Breast epithelium (tissue), 4 donors: ENCODE measurements at places on chromosomes 11 and 22. TPM values are rescaled to one million over a fixed set of nuclear protein-coding genes. Genes with fewer than 3 reads are reported as not detected.

- no peak for DNase-seq
Measured at GRCh38 chr11:65115361-65116082, 2.0 kb downstream of the ZNHIT2 start.

GRCh38 chr11:11078344-11079086, 220.7 kb upstream of the ZBED5 start:
- DNase-seq, result no peak

DNA sequence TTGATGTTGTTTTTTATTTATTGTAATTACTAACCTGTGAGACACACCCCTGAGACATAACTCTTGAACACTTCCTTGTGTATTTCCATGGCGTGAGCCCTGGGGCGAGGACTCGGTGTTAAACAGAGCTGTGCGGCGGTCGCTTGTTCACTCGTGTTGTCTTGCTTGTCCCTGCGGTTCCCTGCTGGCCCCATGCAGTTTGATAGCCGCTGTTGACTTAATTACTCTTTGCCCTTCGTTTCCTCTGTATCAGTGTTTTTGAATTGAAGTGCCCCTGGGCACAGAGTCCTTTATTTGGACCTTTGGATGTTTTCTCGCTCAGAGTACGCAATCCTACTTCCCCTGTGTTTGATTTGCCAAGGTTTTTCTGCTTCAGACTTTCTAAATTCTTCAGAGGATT, 52.7 kb downstream of the TBC1D22A start:
- peak; percentile 15 for DNase-seq

GRCh38 chr11:111933872-111934271, 3.3 kb upstream of the DIXDC1 start:
- no peak for DNase-seq

DNA sequence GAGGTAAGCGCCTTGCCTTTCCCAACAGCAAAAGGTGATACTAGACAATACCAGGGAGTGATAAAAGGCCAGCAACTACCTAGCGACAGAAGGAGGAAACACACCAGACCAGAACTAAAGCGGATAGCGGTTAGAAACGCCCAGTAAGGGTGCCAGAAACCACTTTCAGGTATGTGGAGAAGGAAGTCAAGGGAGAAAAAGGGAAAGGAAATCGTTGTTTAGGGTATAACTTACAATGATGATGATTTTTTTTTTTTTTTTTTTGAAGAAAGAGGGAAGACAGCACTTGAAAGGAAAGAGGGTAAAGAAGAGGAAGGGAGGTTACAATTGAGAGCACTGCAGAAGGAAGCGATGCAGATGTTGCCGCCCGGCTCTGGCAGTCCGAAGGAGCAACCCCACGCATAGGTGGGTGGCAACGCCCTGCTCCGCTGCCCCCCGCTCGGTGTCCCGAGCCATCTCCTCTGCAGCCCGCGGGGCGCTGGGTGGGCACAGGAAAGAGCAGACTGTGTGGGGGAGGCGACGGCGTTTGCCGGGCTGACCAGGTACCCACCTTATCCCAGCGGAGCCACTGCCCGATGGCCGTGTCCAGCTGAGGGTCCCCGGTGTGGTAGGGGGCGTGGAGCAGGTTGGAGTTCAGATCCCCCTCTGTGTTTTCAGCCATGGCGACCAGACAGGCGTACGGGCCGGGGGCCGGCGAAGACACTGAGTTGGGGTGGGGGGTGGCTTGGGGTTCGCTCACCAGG, 561 bp downstream of the PGM2L1 start:
- no peak for DNase-seq

KRTAP5-7 gene
- 0.16 TPM for total RNA-seq

- no peak for DNase-seq
Measured at GRCh38 chr11:122199661-122200060, 83.6 kb upstream of the BLID start.

GRCh38 chr11:122686111-122686510, 30.6 kb downstream of the UBASH3B start:
- no peak for DNase-seq

DNA sequence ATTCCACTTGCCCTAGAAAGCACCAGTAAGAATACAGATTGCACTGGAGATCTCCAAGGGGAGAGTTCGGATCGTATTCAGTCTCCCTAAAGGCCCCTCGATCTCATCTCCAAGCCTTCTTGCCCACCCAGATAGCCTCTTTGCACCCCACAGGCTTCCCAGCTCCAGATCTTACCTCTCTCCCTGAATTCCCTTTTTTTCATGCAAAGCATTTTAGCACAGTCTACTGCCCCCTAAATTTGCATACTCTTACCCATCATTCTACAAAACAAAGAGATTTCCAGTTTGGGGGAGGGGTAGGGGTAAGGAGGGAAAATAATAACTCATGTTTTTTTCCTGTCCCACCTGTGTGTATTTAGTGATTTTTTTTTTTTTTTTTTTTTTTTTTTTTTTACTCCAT, 105.2 kb downstream of the NAV2 start:
- no peak for DNase-seq

DNA sequence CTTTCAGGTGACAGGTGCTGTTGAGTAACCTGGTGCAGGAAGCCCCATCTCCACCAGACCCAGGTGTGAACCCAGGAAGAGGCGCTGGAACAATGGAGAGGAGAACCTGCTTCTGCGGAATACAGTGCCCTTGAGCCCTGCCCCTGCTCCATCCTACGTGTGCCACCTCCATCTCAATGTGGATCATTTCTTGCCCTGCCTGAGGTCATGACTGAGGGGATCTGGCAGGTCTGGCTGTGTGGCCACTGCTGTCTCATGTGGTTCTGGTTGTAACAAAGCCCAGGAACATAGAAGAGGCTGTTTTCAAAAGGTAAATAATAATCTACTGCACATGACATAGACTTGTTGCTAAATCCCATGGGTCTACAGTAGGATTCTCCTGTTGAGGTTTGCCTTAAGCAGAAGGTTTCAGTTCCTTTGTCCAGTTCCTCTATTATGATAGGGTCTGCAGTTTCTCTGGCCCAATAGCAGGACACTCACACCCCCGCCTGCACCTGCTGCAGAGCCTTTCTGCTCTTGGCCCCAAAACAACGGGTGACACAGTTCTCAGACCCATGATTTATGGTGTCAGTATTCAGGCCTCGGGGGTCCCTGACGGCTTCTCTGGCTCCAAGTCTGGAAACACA, 113.5 kb upstream of the IGLL5 start:
- no peak for DNase-seq

DNA sequence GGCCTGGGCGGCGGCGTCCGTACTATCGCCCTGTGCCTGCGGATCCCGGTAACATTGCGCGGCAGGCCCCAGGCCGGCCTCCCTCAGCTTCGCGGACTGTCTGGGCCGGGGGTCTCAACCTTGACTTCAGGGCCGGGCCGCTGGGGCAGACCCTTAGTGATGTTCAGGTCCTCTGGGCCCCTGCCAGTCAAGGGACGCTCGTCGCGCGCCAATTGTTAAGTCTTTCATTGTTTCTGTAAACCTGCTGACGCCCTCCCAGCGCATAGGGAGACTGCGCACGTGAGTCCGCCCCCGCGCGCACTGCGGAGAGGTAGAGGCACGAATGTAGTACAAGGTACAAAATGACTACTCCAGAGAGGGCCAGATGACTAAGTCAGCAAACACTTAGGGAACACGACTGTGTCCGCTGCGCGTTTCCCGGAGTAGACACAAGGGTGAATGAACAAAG, 451 bp upstream of the HDHD5 start:
- no peak for DNase-seq

DNA sequence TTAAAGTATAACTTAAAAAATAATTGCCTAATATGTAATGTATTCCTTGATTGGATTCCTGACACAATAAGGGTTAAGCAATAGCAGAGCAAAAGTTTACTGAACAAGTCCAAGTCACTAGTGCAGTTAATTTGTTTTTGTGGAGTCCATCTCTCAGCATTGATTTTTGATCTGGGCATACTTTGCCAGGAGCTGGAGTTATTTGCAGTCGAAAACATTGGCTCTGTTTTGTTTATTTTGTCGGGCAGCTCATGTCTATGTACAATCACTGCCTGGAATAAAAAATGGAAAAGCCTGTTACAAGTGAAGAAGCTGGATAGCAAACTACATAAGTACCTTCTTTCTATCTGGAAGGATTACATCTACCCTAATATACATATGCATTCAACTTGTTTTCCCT, 625.2 kb downstream of the CNTN5 start:
- DNase-seq, result no peak

- DNase-seq, result no peak
Measured at GRCh38 chr11:72241291-72241781, 2.6 kb downstream of the PHOX2A start.

OR2AG2 gene
- 0.44 TPM for total RNA-seq

- no peak for DNase-seq
Measured at GRCh38 chr11:67409261-67409666, 5.4 kb downstream of the TBC1D10C start.

FGF19 gene
- not detected for total RNA-seq

GRCh38 chr11:95341221-95341620, 110.2 kb upstream of the SESN3 start:
- DNase-seq, result no peak

NDUFS8 gene
- total RNA-seq, result 117 TPM

DNA sequence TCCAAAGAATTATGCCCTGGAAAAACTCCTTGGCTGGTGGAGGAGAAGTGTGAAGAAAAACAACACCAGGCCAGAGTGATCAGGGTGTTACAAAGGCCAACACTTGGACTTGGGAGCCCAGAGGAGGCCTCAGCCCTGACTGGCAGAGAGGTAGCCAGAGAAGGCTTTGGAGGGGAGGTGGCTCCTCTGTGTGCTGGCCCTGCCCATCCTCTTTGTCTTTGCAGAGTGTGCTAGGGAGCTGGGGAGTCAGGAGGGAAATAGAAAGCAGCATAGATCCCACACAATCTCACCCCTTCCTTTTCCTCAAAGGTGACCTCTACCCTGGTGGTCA, 12.0 kb upstream of the P2RY6 start:
- DNase-seq, result no peak

FZD4 gene
- total RNA-seq, result 72.8 TPM

TRIM44 gene
- 47.0 TPM for total RNA-seq

OVOL1 gene
- total RNA-seq, result 5.1 TPM

DNA sequence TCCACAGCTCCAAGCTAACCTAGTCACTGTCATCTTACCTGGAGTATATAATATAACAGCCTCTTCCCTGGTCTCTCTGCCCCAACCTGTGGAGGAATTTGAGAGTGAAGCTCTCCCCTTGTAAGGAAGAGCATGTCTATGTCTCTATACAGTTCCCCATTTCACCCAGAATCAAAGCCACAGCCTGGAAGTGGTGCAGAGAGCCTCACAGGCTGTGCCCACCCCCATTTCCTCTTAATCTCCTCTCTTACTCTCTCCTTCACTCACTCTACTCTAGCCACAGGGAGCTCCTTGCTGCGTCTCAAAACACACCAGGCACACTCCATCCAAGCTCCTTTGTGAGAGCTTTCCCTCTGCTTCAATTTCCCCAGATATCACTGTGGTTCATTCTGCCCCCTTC, 302.5 kb upstream of the ISX start:
- DNase-seq, result no peak

LRRN4CL gene
- total RNA-seq, result 15.1 TPM

DNA sequence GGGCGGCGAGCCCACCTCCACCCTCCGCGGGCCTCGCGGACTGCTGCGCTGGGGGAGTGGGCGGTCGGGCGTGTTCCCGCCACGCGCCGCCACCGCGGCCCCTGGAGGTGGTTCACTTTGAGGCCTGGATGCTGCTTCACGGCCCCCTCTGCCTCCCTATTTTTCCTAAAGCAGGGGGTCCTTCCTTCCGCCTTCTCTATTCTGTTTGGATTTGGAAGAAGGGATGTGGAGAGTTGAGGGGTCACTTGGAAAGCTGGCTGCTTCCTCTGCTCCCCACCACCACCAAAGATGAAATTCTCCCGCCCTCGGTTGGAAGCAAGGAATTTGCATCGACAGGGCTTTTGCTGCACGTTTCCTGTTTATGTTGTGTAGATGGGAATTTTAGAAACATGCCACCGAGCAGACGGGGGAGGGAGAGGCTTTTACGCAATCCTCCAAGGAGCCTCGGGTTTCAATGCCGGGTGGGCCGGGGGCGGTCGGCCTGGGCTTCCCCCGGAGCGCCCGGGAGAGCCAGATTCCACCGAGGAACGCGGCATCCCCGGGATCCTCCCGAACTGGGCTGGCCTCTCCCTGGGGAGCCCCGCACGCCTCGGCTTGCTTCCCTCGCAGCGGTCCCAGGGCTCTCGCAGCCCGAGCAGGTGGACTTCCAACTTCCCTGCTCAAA, 403 bp upstream of the SBF2 start:
- no peak for DNase-seq

- DNase-seq, result no peak
Measured at GRCh38 chr22:24184057-24184798, 2.9 kb downstream of the SUSD2 start.

GRCh38 chr11:20035701-20036601, 124.3 kb downstream of the DBX1 start:
- DNase-seq, result peak; percentile 57

DNA sequence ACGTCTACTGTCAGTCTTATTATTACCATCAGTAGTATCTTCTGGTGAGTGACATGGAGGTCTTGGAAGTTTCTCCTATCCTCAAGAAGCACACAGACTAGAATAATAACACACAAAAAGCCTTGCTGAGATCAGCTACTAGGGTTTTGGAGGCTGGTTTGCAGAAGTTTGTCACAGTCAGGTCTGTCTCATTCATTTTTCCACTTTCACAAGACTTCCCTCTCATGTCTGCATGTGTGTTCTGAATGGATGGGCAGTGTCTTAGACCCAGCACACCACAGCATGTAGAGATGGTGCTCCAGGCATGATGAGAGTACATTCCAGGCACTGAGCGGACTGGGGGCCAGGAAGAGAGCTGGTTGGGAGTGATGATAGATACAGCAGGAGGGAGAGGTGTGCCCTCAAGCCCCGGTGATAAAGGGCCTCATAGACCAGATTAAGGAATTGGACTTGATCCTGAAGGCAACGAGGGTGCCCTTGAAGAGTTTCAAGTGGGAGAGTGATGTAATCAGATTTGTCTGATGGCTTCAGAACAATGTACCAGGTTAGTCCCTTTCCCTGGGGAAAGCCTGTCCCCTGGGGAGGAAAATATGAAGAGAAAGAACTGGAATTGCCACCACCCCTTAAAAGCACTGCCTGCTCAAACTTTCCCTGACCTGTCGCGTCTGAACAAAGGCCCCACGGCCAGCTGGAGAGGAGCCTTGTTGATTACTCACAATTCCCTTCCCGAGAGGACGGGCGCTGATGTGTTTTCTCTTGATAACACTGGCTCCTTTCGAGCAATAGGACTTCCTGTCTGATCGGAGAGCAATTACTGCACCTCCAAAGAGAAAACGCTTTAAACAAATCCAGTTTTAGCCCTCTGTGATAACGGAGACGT, 45.1 kb upstream of the LMO2 start:
- no peak for DNase-seq
